ENCODE measurements at places on chromosomes 11 and 22.

DNA sequence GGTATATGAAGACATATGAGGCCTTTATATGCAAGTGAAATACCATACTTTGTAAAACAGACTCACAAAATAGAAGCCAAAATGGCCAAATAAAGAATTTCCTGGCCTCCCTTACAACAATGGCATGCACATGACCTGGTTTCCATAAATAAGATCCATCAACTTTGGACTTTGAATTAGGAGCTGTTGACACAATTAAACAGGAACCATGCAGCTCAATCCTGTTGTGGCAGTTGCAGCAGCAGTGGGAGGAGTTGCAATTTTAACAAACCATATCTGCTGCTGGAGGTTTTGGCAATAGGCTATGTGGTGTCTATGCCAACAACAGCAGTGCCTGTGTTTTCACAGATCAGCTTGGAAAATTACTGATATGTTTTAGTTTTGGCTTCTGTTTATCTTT lies 818.6 kb downstream of the FAM181B start:
- no peak for DNase-seq

- DNase-seq: no peak
These were observed 1046.9 kb downstream of the BRD1 start for GRCh38 chr22:48780597-48781277.

GRCh38 chr11:59641156-59641555 lies 25.6 kb upstream of the OSBP start:
- DNase-seq: no peak

- no peak for DNase-seq
These were observed 65.6 kb upstream of the OR5AK2 start for GRCh38 chr11:56923116-56923515.

DNA sequence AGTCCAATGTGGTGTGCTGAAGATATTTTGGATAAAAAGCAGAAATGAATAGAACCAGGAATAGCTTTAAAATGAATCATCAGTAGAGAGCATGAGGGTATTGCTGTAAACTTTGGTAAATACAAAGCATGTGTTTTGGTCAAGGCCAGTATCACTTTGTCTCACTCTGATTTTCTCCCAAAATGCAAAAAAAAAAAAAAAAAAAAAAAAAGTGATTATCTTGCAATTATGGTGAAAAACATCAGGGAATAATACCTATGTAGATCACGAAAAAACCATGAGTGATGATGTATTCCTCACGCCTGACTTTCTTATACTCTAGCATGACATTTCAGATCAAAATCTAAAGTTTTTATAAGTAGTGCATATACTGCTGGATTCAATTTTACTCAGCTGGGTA lies 897.9 kb upstream of the FAT3 start:
- no peak for DNase-seq

- no peak for DNase-seq
These were observed 7.5 kb downstream of the CRYBB1 start for GRCh38 chr22:26610072-26610958.

DNA sequence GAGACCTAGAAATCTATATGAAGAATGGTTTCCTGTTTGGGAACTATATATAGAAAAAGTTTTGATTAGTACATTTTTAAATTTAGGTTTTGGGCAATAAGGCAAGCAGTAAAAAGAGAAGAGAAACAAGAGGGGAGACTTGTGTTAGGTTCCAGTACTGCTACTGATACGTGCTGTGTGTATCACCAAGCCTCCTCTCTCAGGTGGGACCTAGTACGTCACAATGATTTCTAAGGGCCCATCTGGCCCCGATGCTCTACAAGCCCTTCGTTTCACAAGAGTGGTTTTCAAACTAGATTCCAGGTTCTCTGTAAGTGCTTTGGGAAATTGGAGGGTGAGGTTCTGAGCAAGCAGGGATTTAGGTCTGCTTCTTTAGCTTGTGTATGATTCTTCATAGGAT lies 39.2 kb downstream of the USP35 start:
- DNase-seq: no peak

DNA sequence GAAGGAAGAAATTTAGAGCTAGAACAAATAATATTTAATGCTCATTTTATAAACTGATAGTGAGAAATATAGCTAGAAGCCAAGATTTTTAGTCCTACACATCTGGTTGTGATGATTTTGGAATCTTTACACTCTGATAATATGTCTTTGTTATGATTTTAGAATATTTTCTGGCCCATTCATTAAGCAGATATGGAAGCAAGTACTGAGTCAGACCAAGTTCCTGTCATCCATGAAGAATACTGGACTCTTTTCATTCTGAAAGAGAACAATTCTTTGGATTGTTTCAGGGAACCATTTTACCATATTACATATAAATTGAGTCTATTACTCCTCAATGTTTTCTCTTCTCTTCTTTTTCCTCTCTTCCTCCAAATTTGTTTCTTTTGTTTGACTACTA lies 227.4 kb downstream of the TMEM135 start:
- DNase-seq: no peak

DNA sequence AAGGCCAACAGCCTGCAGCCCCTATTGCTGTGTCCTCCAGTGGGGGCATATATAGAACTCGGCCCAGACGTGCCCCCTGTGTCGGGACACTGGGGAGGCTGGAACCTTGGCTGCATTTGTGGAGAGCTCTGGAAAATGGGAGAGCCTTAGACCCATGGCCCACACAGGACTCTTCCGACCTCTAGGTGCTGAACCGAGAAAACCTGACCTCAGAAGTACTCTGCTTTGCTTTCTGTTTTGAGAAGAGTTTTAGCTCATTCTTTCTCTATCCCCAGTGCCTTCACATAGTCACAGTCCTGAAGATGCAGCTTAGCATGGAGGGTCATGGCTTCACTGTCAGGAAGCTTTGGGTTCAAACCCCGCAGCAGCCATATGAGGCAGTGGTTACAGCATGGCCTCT lies 271.8 kb upstream of the B3GAT1 start:
- DNase-seq: no peak

GRCh38 chr11:22336587-22336986 lies 1.6 kb upstream of the SLC17A6 start:
- no peak for DNase-seq

- no peak for DNase-seq
These were observed 8.1 kb upstream of the ANO3 start for GRCh38 chr11:26323837-26324236.

DNA sequence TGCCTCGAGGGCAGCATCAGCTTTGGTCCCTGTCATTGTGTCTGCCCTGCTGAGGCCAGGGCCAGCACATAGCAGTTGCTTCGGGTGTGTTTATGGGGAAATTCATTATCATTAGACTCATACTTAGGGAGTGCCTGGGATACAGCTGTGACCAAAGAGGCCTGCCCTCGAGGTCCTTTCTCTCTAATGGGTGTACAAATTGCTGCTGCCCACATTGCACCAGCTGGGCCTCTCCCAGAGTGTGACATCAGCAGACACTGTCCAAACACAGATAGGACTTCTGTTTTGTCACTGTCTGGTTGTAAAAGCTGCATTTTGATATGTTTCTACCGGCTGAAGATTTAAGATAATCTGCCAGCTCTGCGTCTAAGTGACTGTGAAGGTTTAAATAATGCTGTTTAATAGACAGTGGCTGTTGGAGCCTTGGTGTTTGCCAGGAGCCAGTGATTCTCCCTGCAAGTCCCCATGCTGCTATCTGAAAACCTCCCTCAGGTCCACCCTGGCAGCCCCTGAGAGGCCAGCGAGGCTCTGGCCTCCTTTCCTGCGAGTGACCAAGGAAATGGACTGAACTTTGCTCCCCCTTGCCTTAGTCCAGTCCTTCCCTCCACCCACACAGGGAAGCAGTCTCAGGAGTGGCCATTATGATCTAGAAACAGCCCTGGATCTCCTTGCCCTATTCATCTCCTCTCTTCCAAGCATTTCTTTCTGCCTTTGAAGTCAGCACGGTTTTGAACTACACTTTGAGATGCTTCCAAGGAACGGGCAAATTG lies 505.2 kb downstream of the TBC1D22A start:
- no peak for DNase-seq

GRCh38 chr11:21464601-21465193 lies 728.2 kb upstream of the ANO5 start:
- DNase-seq: no peak

GRCh38 chr11:18533365-18533764 lies 6.6 kb upstream of the TSG101 start:
- no peak for DNase-seq

DNA sequence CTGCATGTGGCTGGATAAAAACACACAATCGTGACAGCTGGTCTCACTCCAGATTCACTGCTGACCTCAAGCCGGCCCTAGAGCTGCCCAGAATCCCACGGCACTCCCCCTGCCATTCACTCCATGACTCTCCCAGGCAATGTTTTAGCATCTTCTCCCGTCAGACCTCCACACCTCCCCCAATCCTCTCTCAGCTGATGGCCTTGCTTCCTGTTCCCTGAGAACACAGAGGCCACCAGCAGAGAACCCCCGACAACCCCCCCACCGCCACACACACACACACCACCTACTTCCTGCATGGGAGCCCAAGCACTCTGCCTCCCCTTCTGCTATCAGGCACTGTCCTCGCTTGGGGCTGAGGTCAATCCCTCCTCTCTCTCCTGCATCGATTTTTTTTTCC lies 9.3 kb downstream of the TNKS1BP1 start:
- peak; percentile 32 for DNase-seq

GRCh38 chr22:46351131-46351735 lies 15.7 kb downstream of the TRMU start:
- DNase-seq: no peak

DNA sequence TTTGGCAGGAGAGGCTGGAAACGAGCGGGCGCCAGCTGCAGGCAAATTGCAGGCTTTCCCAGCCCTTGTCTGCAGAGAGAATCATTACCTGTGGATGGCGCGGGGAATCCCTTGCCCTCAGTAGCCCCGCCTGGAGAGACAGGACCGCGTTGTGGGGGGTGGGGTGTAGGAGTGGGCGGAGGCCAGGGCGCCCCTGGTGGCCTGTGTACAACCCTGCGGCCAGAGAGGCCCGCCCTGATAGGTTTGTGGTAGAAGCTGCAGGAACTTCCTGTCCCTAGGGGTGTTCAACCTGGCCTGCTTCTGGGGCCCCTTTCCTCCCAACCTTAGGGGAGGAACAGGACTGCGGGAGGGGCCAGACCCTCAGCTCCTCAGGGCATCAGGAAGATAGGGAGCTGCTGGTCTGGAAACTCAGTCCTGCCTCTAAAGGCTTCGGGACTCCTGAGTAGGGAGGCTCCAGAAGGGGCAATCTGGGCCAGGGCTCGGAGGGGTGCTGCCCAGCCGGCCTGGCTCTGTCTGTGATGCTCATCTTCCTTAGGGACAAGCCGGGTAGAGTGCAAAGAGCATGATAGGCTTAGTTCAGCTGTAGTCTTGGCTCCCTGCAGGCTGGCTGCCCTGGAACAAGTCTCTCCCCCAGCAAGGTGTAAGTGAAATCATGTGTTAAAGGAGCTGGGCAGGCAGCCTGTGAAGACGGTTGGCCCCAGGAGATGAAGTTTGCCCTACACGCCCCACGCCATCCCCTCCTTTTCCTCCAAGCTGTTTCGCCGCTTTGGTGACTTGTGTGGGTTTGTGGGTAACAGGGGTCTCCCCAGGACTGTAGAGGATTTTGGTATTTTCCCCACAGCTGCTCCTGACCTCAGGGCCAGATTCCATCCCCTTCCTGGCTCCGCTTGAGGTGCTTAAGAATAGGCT lies 24.1 kb upstream of the SUSD2 start:
- peak; percentile 75 for DNase-seq

DNA sequence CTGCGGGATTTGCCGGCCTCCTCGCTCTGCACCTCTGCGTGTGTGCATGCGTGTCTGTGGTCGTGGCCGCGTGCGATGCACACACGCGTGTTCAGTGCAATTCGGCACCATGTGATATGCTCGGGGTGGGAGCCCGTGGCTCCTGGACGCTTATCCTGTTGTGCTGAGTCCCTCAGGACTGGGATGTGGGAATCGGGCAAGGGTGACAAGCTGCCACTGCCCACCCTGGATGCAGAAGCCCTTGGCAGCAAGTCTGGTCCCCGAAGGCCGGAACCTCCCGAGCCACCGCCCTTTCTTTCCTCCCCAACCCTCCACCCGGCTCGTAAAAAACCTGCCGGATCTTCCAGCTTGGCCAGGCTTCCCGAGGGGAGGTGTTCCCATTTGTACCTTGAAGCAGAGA lies 128.2 kb downstream of the PHF21B start:
- DNase-seq: no peak

DNA sequence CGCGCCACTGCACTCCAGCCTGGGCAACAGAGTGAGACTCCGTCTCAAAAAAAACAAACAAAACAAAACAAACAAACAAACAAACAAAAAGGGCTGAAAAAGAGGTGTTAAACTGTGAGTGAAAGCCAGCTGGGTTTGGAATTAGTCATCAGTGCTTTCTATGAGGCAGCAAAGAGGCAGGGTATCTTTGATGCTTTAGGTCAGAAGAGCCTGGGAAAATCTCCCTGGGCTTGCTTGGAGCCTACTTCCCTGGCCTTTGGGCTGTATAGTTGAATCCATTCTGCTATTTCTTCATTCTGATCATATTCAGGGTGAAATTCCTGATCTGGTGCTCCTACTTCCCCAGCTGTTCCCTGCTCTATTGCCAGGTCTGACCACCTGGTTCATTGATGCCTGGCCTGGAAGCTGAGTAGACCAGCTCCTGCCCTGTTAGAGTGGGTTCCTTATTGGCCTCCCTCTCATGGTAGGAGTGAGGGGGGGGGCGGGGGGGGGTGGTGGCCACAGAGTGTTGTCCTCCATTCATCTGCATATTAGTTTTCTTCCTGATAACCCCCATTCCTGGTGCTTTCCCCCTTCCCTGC lies 65.6 kb downstream of the INSC start:
- DNase-seq: no peak

DNA sequence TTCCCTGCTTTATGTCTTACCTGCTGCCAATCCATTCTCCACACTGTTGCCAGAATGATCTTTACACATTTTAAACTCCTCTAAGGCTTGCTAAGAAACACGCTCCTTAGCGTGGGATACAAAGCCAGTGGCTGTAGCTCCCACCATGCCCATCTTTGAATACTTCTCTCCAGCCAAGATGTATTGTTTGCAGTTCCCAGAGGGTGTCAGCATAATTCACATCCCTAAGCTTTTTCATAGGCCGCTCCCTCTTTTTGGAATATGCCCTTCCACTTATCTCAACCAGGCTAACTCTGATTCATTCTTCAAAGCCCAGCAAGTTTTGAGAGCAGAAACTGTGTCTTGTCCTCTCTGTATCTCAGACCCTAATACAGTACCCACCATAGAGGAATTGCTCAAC lies 8.1 kb upstream of the UPK2 start:
- no peak for DNase-seq

- no peak for DNase-seq
These were observed 229.0 kb upstream of the ZC3H12C start for GRCh38 chr11:109864151-109864661.

DNA sequence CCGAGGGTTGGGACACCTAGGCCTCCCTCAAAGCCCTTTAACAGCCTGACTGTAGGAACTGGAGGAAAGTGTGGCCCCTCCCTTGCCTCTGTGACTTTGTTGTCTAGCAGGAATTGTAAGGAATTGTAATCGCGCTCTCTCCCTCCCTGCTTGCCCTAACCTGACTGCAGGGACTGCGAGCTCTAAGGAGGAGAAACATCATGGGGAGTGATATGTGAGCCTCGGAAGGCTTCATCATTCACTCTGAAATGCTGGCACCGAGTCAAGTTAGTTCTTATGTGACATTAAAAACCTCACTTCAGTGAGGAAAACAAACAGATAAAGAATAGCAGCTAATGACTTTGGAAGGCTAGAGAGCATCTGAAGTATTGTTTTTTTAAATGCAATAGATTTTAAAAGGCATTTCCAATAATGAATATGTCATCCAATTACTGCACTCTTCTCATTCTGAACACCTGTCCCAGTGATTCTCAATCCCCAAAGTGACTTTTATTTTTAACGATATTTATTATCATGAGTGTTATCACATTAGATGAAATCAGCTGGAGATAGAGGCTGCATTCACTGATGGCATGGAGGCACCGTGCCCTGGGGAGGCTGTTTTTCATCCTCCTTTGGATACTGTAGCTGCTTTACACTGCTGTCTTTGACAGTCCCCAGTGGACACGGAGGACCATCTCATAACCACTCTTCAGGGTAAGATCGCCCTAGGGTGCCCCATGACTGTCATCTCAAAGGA lies 58.5 kb upstream of the NTM start:
- peak; percentile 30 for DNase-seq
